ENCODE measurements at places on chromosomes 2 and 18. TPM values are rescaled to one million over a fixed set of nuclear protein-coding genes. Genes with fewer than 3 reads are reported as not detected.
A peak's percentile ranks its signal among the peaks of the same experiment; 100 is the strongest.

POTEI gene
- 0.27 TPM for total RNA-seq

SERPINB11 gene
- not detected for total RNA-seq

GGCX gene
- 36.6 TPM for total RNA-seq

PER2 gene
- 24.7 TPM for total RNA-seq

MALL gene
- 24.1 TPM for total RNA-seq

DUSP11 gene
- total RNA-seq = 23.1 TPM

ANKRD62 gene
- total RNA-seq = not detected

C1QL2 gene
- not detected for total RNA-seq

NAT8 gene
- total RNA-seq = not detected

TGFA gene
- total RNA-seq = 11.8 TPM

GALR1 gene
- 0.13 TPM for total RNA-seq

LHCGR gene
- 12.4 TPM for total RNA-seq

MAP2 gene
- total RNA-seq = 41.9 TPM

FHL2 gene
- 208 TPM for total RNA-seq

UGT1A10 gene
- not detected for total RNA-seq

ST3GAL5 gene
- total RNA-seq = 46.1 TPM

DNA sequence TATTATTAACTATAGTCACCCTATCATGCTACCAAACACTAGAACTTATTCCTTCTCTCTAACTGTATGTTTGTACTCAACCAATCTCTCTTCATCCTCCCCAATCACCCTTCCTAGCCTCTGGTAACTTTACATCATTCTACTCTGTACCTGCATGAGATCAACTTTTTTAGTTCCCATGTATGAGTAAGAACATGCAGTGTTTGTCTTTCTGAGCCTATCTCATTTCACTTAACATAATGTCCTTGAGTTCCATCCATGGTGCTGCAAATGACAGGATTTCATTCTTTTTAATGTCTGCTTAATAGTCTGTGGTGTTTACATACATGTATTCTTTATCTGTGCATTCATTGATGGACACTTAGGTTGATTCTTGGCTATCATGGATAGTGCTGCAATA is 108.9 kb upstream of the RFX8 start:
- no peak for DNase-seq

- DNase-seq = no peak
Measured at GRCh38 chr2:10452312-10452711, 4.2 kb upstream of the ODC1 start.

GRCh38 chr2:191188550-191189093 is 37.8 kb upstream of the STAT4 start:
- no peak for DNase-seq

- DNase-seq = no peak
Measured at GRCh38 chr2:69945441-69945840, 16.0 kb downstream of the ASPRV1 start.

GRCh38 chr2:55861733-55862132 is 61.8 kb downstream of the EFEMP1 start:
- peak; percentile 63 for DNase-seq

GRCh38 chr2:216485745-216486144 is 12.9 kb upstream of the RPL37A start:
- no peak for DNase-seq

DNA sequence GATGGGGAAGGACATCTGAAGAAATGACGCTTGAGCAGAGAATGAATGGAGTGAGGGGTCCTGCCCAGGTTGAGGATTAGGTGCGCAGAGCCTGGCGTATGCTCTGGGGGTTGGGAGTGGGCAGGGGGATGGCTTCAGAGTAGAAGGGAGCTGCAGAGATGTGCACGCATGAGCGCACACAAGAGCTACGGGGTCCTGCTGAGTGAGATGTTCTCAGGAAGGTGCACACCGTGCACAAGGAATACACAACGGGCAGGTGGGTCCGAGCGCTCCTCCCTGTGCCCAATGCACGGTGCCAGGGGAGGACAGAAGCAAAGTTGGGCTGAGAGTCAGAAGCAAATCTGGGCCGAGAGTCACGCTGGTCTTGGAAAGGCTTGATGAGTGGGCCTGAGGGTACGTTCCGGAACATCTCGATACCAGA is 25.5 kb downstream of the TWIST2 start:
- DNase-seq = peak; percentile 39

- DNase-seq = no peak
Measured at GRCh38 chr2:214019973-214020345, 390.9 kb upstream of the VWC2L start.

GRCh38 chr2:180604077-180604476 is 376.3 kb upstream of the UBE2E3 start:
- no peak for DNase-seq

GRCh38 chr2:16584084-16584483 is 81.5 kb downstream of the CYRIA start:
- DNase-seq = no peak

DNA sequence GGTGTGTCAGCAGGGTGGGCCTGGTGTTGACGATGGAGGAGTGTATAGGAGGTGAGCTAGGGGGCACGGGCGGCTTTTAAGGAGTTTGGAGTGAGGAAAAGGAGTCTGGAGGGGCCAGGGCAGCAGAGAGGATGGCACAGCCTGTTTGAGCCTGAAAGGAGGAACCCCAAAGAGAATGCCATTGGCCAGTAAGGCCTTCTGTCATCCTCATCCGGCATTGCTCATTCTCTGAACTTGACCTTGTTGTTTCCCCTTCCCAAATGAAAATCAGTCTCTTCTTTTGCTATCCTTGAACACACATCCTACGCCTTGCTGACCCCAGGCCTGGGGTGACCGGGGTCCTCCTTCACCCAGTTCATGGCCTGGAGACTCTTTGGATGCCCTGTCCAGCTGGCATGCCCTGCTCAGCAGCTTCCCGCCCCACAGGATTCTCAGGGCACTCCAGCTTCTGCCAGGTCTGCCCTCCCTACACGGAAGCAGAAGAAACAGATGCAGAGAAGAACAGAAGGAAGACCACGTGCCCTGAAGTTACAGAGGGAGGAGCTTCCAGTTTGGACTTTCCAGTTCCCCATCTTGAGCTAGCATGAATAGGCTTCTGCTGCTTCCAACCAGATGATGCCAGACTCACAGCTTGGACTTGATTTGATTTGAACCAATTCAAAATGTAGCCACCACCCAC is 20.5 kb upstream of the KIF3C start:
- DNase-seq = no peak

DNA sequence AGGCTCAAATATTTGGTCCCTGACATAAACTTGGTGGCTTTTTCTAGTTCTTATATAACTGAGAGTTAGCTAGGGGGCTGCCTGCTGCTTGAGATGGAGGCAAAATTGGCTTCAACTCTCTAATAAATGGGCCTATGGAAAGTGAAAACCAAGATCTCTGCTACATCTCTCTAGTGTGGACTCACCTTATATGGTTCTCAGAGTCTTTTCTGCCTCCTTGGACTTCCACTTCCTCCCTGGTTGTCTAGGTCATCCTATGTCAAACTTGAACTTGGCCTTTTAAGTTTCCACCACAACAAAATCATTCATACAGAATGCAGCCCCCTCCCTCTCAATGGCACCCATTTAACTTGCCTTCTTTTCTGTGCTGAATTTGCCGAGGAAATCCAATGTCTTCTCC is 23.9 kb upstream of the ARHGAP25 start:
- no peak for DNase-seq

DNA sequence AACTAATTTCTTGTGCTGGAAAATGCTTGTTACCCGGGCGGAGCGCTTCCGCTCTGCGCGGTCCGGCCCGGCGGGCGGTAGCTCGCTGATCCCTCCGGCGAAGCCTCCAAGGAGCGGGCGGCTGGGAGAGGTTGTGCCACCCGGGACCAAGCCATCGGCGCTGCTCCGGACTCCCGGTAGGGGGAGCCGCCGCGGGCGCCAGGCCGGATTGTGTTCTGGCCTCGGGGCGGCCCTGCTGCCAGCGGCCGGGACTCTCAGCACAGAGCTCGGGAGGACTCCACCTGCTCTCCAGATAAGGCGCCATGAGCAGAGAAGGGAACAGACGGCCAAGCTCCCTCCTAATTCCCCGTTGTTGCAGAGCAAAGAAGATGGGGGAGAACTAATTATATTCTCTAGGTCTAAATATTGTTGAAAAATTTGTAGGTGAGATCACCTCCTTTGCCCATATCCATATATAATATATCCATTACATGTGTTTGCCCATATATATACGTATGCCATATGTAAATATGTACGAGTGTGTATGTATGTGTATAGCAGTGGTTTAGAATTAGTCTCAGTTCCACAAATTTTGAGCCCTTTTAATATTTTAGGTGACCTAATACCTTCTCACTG is 13.8 kb upstream of the SATB2 start:
- no peak for DNase-seq

DNA sequence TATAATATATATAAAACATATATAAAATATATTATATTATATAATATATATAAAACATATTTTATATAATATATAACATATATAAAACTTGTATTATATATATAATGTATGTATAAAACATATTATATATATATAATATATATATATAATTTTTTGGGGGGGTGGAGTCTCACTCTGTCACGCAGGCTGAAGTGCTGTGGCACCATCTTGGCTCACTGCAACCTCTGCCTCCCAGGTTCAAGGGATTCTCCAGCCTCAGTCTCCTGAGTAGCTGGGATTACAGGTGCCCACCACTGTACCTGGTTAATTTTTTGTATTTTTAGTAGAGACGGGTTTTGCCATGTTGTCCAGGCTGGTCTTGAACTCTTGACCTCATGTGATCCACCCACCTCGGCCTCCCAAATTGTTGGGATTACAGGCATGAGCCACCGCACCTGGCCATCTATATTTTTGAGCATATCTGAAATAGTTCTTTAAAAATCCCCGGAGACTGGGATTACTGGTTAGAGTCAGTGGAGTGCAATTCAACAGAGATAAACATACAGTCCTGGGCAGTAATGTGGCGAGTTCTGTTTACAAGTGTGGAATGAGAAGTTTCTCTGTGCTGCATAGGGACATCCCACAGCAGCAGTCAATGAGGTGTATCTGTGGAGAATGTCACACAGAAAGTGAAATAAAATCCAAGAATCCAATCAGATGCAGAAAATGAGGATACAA is 208.4 kb downstream of the MYCN start:
- no peak for DNase-seq

DNA sequence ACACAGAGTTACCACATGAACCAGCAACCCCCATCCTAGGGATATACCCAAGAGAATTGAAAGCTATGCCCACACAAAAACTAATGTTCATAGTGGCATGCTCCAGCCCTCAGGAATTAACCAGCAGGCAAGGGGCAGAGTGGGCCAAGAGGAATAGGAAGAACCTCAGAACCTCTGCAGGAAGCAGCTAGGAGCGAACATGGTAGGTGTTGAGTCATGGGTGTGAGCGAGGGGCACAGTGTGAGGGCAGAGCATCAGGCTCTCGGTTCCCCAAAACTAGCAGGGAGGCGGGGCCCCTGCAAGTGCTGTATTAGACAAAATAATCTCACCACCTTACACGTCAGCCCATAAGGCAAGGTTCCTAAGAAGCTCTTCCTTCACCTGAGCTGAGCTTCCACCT is 5.6 kb upstream of the RUFY4 start:
- DNase-seq = no peak

GRCh38 chr18:65876310-65876709 is 125.5 kb downstream of the CDH7 start:
- no peak for DNase-seq

GRCh38 chr2:162065767-162066166 is 8.2 kb downstream of the DPP4 start:
- no peak for DNase-seq

DNA sequence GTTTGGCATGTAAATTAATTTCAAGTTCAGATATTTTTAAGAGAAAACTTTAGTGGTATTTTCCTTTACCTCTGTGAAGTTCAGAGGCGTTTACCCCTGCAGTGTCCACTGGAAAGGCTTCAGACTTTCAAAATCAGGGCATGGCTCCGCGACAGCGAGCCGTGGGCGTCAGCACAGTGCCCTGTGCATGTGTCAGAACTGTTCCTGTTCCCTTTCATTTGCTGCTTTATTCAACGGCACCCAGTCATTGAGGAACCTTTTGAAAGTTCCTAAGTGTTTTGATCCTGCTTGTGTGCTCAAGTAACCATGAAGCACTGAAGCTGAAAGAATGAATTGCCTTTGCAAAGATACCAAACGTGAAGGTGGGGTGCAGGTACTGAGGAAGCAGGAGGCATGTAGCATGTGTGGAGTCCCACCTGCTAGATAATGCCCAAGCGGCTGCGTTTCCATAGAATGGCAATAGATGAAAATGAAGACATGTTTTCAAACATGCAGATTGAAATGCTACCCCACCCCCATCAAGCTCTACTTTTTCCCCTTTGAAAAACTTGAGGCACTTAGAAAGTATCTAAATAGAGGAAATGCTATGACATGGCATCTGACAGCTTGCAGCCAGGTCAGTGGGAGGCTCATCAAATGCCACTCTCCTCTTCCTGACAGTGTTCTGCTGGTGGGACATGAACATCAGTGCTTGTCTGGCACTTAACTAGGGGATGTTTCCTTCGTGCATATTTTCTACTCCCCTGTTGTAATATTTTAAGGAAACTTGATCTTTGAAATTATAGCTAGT is 148.6 kb downstream of the ZNF236 start:
- DNase-seq = no peak

DNA sequence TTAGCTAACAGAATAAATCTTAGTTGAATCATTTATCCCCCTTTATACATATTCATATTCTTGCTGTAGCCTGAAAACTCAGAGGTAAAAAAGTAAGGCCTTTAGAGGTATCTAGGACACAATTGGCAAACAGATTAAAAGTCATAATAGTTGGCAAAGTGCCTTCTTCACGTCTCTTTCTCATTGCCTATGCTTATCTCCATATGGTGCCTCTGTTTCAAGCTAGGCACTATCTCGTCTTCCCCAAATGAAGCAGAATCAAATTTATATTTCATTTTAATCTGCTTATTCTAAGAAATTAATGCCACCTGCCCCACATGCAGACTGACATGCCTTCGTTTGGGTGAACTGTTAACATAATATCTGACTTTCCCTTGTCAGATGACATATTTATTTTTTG is 245.4 kb downstream of the CDH2 start:
- no peak for DNase-seq

- DNase-seq = no peak
Measured at GRCh38 chr2:11578986-11579774, 45.3 kb downstream of the GREB1 start.

DNA sequence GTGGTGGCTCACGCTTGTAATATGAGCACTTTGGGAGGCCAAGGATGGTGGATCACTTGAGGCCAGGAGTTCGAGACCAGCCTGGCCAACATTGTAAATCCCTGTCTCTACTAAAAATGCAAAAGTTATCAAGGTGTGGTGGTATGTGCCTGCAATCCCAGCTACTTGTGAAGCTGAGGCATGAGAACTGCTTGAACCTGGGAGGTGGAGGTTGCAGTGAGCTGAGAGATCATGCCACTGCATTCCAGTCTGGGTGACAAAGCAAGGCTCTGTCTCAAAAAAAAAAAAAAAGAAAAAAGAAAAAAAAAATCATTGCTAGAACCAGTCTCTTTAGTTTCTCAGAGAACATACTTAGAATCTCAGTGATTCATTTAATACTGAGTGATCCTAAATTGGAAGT is 217.1 kb downstream of the DYM start:
- DNase-seq = no peak

Data from sciatic nerve (tissue), 2 donors.